Fibroblast of skin of abdomen (primary cell): ENCODE measurements at places on chromosomes 12 and 14.
A peak's percentile ranks its signal among the peaks of the same experiment; 100 is the strongest.

DNA sequence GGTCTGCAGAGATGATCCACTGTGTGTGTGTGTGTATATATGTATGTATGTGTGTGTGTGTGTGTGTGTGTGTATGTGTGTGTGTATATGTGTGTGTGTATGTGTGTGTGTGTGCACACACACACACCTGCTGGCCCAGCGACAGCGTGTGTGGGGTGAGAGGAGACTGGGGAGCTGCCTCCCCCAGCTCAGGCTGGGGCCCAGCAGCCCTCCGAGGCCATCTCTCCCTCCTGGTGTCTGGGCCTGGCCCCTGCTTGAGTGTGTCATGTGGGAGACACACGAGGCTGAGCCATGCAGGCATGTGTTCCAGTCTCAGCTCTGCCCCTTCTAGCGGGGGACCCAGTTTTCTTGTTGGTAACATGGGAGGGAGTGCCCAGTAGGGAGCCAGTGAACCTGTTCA, 10.0 kb upstream of the TNFAIP2 start:
- DNase-seq, result no peak

DNA sequence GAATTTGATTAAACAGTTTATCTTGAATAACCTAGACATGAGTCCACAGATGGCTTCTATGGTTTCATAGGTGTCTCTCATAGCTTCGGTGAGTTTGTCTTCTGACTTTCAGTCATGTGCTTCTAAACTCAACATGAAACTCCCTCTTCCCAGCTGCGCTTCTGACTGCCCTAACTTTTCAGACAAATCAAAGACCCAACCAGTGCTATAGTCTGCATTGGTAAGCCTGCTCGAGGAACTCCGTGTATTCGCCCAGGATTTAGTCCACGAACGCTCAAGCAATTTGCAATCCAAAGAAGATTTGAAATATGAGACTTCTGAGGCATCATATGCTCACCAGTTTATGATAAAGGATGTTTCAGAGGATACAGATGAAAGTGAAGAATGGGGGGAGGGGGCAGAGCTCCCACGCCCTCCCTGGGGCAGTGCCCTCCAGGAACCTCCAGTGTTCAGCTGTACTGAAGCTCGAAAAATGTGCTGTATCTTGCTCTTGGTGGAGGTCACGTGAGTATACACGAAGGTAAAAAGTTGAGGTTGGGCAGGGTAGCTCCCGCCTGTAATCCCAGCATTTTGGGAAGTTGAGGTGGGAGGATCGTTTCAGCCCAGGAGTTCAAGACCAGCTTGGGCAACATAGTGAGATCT, 5.2 kb upstream of the RILPL2 start:
- DNase-seq, result no peak

GRCh38 chr14:64880221-64881121, 764 bp upstream of the SPTB start:
- DNase-seq, result no peak

GRCh38 chr12:1628666-1629337, at the start of gene WNT5B:
TSS of gene WNT5B (plus strand) at chr12:1629231. CDS start at chr12:1631355, 2,124 bp downstream.
- no peak for DNase-seq

- no peak for DNase-seq
Observed at GRCh38 chr14:68501614-68502052, 291.2 kb downstream of the ZFP36L1 start.

DNA sequence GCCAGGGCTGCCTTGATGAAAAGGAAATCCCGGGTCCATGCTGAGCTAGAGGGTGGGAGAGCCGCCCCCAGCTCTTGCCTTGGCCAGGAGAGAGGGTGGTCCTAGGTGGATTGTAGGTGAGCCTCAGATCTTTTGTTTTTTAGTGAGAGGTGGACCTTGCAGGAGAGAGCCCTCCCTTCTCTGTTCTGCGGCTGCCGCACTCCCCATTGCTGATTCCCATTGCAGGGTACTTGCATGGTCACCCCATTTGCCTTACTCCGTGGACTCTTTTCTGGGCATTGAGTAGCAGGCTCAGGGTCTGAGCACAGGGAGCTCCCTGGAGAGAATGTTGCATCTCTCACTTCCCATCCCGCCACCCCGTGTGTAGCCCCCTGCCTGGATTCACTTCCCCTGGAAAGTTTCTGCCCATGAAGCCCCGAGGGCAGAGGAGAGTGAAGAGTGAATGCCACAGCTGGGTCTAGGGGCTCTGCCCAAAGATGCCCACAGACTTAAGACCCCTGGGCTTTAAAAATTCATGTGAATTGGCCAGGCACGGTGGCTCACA, 10.2 kb downstream of the VASH1 start:
- DNase-seq, result no peak

GRCh38 chr14:93977790-93978581, 1.6 kb upstream of the ASB2 start:
- DNase-seq, result no peak

DNA sequence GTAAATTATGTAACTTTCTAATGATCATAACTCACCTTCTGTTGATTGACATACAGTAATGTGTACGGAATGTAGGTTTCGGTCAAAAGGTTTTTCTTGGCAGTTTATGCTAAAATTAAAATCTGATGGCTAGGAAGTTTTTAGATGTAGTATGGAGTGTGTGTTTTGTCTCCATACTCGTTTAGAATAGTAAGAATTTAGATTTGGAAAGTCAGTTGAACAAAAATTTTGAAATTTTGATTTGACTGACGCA, 859 bp downstream of the PALS1 start:
- no peak for DNase-seq

DNA sequence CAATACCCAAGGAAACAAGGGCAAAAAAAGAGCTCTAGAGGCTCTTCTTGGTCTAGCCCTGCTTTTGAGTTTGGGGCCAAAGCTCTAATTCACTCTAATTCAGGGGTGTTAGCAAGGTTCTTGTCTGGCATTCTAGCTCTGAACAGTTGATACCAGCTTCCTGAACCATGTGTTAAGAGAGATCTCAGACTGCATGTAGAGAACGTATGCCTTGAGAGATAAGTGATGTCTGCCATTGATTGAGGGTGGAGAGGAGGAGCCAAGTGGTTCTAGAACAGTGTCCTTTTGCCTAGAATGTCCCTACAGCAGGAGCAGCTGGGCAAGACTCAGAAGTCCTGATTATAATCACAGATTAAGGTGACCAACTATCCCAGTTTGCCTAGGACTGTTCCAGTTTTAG, 18.2 kb upstream of the POC1B start:
- DNase-seq, result no peak

GRCh38 chr14:99745307-99745951, 47.8 kb upstream of the EML1 start:
- DNase-seq, result peak; percentile 81

DNA sequence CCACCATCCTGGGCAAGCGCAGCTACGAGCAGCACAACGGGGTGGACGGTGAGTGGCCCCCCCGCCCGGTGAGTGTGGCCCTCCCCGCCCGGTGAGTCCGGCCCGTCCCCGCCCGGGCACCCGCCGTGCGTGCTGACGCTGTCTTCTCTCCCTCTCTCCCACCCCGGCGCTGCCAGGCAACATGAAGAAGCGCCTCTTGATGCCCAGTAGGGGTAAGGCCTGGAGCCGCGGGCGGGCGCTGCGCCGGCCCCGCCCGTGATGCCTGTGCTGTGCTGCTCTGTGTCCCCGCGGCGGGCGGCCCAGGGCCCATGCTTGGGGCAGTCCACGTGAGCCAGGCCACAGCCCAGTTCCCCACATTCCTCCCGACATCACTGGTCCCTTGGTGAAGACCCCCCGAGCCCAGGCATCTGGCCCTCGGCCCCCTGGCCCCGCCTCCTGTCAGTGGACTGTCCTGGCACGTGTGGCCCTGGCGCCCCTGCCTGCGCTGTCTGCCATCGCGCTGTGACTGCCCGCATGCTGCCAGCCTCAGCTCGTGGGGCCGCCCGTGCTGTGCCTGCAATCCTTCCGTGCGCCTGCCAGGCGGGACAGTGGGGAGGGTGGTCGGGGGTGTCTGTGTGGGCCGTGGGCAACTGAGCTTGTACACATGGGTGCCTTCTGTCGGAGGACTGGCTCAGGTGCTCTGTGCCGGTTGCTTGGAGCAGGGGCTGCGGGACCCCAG, 7.9 kb upstream of the CRIP2 start:
- no peak for DNase-seq

GRCh38 chr14:65187421-65188049, 85.2 kb upstream of the MAX start:
- DNase-seq, result no peak

GRCh38 chr12:93229494-93230325, 148.0 kb upstream of the NUDT4 start:
- peak; percentile 89 for DNase-seq

DNA sequence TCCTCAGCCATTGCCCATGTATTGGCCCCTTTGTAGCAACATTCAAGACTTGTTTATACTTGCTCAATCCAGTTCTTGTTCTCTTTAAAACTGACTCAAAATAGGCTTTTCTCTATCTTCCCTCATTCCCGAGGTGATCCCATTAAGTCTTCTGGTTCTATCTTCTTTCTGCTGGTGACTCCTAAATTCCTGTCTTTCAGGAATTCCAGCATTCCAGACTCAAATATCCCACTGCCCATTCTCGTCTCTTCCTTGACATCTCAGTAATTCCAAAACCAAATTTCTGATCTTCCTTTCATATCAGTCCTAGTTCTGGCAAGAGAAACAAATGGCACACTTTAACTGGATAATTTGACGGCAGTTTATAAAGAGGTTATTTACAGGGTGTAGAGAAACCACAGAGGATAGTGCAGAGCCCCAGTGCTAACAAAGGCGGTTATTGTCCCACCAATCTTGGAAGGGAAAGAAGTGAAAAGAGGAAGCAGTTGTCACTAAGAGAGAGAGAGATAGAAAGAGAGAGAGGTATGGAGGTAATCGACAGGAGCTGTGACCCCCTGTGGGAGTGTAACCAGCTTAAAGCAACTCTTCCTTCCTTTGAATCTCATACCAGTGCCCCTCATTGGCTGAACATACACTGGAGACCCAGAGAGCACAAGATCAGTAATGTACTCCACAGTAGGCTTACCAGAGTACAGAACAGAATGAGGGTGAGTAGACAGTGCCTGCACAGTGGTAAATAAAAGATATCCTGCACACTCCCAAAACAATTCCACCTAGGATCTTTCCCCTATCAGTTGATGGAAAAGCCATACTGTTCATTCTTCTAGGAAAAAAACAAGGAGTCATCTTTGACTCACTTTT, 177.6 kb upstream of the LMNTD1 start:
- DNase-seq, result no peak

DNA sequence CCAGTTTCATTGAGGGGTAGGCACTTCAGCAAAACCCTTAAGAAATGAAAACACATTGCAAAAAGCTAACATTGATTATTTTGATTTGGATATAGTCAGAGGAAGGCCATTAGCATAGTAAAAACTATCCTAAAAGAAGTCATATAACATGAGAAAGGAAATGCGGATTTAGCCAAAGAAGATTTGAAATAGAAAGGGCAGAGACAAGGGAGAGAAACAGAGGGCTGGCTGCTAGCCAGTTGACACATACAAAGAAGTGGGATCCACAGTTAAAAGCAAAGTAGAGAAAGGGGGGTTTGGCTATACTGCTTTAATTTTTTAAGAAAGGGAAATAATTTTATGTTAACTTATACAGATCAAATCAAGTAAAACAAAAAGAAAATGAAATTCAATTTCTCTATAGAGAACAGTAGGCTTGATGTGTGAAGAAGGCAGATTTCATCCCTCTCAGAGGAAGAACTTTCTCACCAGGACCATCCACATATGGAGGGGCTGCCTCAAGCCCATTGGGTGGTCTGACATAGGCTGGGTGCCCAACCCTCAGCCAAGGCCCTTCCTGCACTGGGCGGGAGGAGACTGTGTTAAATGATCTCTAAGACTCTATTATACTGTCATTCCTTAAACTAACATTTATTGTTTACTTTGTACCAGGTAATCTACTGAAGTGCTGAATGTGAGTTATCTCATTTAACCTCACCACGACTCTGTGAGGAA, 420.3 kb downstream of the CCDC91 start:
- DNase-seq, result no peak

- no peak for DNase-seq
Observed at GRCh38 chr12:99154983-99155336, 492.6 kb upstream of the GARIN6 start.

- DNase-seq, result no peak
Observed at GRCh38 chr12:103806803-103807202, 34.2 kb downstream of the NT5DC3 start.

GRCh38 chr12:4151362-4152121, 122.0 kb upstream of the CCND2 start:
- no peak for DNase-seq

DNA sequence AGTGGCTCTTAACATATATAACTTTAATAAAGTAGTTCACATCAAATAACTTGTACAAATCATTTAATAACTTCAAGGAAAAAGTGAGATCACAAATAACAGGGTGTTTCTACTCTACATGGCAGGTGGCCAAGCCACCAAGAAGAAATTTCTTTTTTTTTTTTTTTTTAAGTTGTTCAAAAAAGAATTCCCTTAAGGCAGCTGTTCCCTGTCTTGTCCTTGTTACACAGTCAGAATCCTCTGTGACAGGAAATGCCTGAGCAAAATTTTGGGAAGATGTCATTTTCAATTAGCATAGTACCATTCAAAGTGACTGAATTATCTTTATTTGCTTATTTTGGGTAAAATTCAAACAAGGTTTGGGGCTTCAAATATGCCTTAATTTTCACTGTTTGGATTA, 79.4 kb downstream of the LIN7A start:
- peak; percentile 43 for DNase-seq

GRCh38 chr14:90491911-90492531, 95.2 kb downstream of the CALM1 start:
- peak; percentile 8 for DNase-seq
